Progenitor cell of endocrine pancreas (in vitro differentiated cells): ENCODE measurements at places on chromosomes 6 and 20. TPM values are rescaled to one million over a fixed set of nuclear protein-coding genes. Genes with fewer than 3 reads are reported as not detected.

DNA sequence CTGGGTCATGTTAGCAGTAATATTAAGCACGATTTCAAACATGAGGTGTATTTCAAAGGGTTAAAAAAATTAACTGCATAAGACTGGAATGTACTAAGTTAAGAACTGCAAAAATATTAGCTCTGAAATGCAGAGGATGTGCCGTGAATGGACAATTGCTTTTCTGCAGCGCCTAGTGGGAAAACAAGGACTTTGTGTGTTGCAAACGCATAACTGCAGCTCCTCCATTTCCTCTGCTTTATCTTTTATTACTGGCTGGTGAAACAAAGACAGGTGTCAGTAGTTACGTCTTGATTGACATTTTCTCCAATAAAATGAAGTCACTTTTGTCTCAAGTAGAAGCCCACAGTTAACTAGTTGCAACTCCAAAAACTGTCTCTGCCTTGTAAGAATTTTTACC lies 1.7 kb downstream of the PDE7B start:
- DNase-seq, result no peak

CNKSR3 gene
- 17.3 and 20.3 TPM in 2 replicates for total RNA-seq

- no peak for DNase-seq
Measured at GRCh38 chr6:41781366-41781730, 766 bp downstream of the PRICKLE4 start.

TP53TG5 gene
- total RNA-seq, result not detected in 2 replicates
